ENCODE measurements at places on chromosomes 3 and 15. TPM values are rescaled to one million over a fixed set of nuclear protein-coding genes. Genes with fewer than 3 reads are reported as not detected.

DNA sequence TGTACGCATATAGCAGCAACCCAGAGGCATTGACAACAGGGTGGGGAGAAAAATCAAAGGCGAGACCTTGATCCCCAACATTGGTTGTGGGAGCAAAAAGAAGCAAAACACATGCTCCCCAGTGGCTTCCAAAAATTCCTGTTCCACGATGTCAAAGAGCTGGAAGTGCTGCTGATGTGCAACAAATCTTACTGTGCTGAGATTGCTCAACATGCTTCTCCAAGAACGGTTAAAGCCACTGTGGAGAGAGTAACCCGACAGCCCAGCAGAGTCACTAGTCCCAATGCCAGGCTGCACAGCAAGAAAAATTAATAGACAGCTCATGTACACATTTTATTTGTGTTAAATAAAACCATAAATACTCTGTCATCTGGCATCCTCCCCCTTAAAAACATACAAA lies 179.9 kb upstream of the PFN2 start:
- DNase-seq: no peak
- H3K27ac ChIP-seq: no peak overlapping the region
- no peak overlapping the region for H3K4me3 ChIP-seq

DNA sequence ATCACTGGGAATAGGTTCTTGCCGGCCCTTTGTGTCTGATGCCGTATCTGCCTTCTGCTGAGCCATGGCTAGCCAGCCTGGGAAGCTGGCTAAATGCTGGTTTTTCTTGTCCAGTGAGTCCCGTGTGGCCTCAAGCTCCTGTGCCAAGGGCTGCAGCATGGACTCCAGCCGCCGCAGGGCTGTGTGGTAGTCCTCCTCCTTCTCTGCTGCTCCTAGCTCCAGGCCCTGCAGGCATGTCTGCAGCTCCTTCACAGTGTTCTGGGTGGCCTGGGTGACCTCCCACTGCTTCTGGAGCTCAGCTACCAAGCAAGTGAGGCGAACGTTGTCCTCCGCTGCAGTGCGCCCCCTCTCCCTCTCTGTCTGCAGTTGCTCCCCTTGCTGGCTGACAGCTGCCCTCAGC lies 24.9 kb downstream of the CXCR6 start:
- H3K27me3 ChIP-seq: no peaks in the 10 kb centered on the region
- H3K27ac ChIP-seq: no peak overlapping the region
- peaks cover 42% of the 10 kb centered on the region for H3K4me1 ChIP-seq
- peaks cover 100% of the 10 kb centered on the region for H3K36me3 ChIP-seq
- no peak for DNase-seq

GRCh38 chr3:102668247-102668646 lies 233.4 kb downstream of the ZPLD1 start:
- H3K36me3 ChIP-seq: no peaks in the 10 kb centered on the region
- peaks cover 5% of the 10 kb centered on the region for H3K27me3 ChIP-seq
- DNase-seq: no peak
- H3K4me1 ChIP-seq: no peaks in the 10 kb centered on the region

- no peak overlapping the region for H3K4me3 ChIP-seq
- DNase-seq: no peak
- no peaks in the 10 kb centered on the region for H3K27me3 ChIP-seq
- H3K27ac ChIP-seq: no peak overlapping the region
Measured at GRCh38 chr15:97547381-97547780, 413.1 kb upstream of the ARRDC4 start.

DNA sequence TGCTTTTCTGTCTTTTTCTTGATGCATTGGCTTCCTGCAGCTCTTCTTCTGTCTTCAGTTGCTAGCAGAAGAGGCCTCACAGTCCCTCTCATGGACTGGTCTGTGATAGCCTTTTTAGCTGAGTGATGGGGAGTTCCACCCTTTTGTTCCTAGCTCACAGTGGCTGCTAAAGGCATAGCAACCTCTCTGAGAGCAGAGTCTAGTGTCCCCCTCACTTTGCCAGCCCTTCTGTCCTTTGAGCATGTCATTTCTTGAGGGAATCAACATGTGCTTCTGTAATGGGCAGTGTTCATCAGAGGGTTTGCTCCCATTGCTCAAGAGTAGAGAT lies 44.4 kb downstream of the GAP43 start:
- no peak overlapping the region for H3K4me3 ChIP-seq
- no peaks in the 10 kb centered on the region for H3K27me3 ChIP-seq
- no peak for DNase-seq
- no peak overlapping the region for H3K27ac ChIP-seq
- H3K36me3 ChIP-seq: no peaks in the 10 kb centered on the region

Gene ETV5
- 8.9 TPM for polyA plus RNA-seq

Gene DUOX2
- polyA plus RNA-seq: not detected

Gene PYGO1
- polyA plus RNA-seq: 0.11 TPM
